ENCODE measurements at places on chromosomes 7 and 10.

- DNase-seq = no peak
Observed at GRCh38 chr7:106679153-106679931, 18.4 kb upstream of the CCDC71L start.

GRCh38 chr7:43781726-43782607 lies 23.5 kb downstream of the BLVRA start:
- no peak for DNase-seq

DNA sequence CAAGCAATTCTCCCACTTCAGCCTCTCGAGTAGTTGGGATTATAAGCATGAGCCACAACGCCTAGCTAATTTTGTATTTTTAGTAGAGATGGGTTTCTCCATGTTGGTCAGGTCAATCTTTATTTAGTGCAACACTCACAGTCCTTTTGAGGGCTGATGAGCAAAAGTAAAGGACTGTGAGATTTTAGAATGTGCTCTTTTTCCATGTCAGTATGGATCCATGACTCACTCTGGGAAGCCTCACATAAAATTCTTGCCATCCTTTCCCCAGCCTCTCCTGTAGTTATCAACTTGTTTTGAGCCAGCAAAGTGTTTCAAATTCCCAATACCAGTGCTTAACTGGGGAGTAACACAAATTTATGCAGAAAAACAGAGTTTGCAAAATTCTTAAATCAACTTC lies 135.8 kb upstream of the CXCL12 start:
- no peak for DNase-seq

GRCh38 chr10:79381804-79382221 lies 34.5 kb downstream of the PPIF start:
- DNase-seq = no peak

GRCh38 chr10:15265056-15265455 lies 96.6 kb upstream of the NMT2 start:
- no peak for DNase-seq

GRCh38 chr10:17021656-17022465 lies 107.8 kb downstream of the CUBN start:
- DNase-seq = no peak

- DNase-seq = no peak
Observed at GRCh38 chr7:151537818-151538561, 18.3 kb upstream of the RHEB start.

DNA sequence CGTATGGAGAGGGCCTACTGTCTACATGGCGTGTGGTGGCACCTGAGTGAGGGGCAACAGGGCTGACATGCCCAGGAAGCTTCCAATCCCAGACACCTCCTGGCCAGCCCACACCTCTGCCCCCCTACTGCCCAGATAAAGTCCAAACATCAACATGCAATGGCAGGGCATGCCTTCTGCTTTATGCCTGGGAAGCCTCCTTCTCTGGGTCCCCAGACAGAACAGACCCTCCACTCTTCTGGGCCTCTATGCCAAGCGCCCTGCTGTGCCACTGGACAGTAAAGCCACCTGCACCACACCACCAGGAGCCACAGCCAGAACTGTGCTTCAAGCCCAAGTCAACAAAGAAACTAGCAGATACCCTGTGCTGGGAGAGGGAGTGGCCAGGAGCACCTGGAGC lies 12.5 kb downstream of the TMEM72 start:
- DNase-seq = no peak

GRCh38 chr7:99099499-99100077 lies 44.3 kb downstream of the SMURF1 start:
- DNase-seq = no peak

DNA sequence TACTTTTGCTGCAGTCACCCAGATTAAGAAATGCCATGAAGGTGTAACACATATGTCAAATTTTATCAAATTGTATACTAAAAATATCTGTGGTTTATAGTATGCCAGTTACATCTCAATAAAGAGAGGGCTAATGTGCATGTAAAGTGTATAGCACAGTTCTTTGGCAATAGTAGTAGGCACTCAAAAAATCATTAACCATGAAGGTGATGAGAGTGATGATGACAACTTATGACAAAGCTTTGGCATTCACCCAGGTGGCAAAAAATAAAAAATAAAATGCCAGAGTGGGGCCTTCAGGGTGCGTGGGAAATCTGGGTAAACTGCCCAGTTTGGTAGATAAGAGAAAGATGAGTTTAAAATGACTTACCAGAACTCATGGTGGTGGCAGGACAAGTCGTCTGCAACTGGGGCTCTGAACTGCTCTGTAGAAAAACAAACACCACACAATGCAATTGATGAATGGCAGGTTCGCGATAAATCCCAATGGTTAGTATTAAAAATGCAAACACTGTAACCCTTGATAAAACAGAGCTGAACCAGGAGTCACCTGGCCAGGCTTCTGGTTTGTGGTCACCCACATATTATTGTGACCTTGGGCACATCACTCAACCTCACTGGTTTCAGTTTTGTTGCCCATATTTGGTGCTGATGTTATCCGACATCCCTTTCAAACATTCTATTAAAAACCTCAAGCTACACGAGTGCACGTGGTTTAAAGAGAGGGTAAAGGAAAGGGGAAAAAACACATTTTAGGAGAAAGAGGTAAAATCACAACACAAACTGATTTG lies 120.2 kb downstream of the SORBS1 start:
- no peak for DNase-seq

Measured in COR-L47 (cell line).